ENCODE measurements at places on chromosomes 5 and 9. TPM values are rescaled to one million over a fixed set of nuclear protein-coding genes. Genes with fewer than 3 reads are reported as not detected.

- no peak overlapping the region for H3K4me3 ChIP-seq
- no peaks in the 10 kb centered on the region for H3K36me3 ChIP-seq
- H3K4me1 ChIP-seq, result peaks cover 13% of the 10 kb centered on the region
- H3K27me3 ChIP-seq, result no peaks in the 10 kb centered on the region
- no peak for DNase-seq
Measured at GRCh38 chr9:136441191-136441680, 1.6 kb upstream of the INPP5E start.

- H3K36me3 ChIP-seq, result no peaks in the 10 kb centered on the region
- H3K27me3 ChIP-seq, result no peaks in the 10 kb centered on the region
- H3K27ac ChIP-seq, result no peak overlapping the region
- no peak for DNase-seq
- no peaks in the 10 kb centered on the region for H3K4me1 ChIP-seq
- no peak overlapping the region for H3K4me3 ChIP-seq
Measured at GRCh38 chr5:157767689-157768088, 24.2 kb downstream of the LSM11 start.

DNA sequence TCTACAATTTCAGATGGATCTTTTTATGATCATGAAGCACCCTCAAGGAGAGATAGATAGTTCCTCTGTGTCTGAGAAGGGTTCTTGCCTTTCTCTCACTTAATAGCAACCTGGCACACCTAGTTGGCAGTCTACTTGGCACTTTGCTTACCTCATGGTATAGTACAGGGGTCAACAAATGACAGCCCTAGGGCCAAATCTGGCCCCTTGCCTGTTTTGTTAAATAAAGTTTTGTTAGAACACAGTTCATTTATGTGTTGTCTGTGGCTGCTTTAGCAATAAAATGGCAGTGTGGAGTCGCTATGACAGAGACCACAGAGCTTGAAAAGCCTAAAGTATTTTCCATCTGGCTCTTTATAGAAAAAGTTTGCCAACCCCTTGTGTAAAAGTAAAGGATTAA lies 119.3 kb upstream of the CPEB4 start:
- no peak overlapping the region for H3K4me3 ChIP-seq
- H3K27me3 ChIP-seq, result no peaks in the 10 kb centered on the region
- no peaks in the 10 kb centered on the region for H3K36me3 ChIP-seq
- H3K4me1 ChIP-seq, result peaks cover 3% of the 10 kb centered on the region

GRCh38 chr9:79952401-79952800 lies 380.6 kb downstream of the TLE4 start:
- no peak for DNase-seq
- no peak overlapping the region for H3K27ac ChIP-seq
- H3K4me3 ChIP-seq, result no peak overlapping the region
- no peaks in the 10 kb centered on the region for H3K4me1 ChIP-seq
- no peaks in the 10 kb centered on the region for H3K36me3 ChIP-seq
- no peaks in the 10 kb centered on the region for H3K27me3 ChIP-seq

DNA sequence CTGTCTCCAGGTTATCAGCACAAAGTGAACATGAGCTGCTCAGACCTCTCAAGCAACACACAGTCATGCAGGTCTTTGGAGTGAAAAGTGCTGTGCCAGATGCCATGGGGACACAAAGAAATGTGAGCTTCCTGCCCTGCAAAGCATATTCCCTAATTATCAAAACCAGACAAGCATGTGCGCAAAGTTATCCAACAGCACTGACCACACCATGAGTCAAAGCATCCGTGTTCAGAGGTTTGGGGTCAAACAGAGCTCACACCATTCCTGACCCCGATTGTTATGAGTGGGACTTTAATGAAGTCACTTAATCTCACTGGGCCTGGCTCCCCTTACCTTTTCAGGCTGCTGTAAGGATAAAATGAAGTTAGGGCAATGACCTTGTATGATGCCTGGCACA lies 138.5 kb downstream of the SLIT3 start:
- H3K27me3 ChIP-seq, result no peaks in the 10 kb centered on the region
- H3K36me3 ChIP-seq, result no peaks in the 10 kb centered on the region
- DNase-seq, result no peak
- H3K4me3 ChIP-seq, result no peak overlapping the region
- H3K4me1 ChIP-seq, result peaks cover 6% of the 10 kb centered on the region

GRCh38 chr5:39148983-39149534 lies 70.3 kb downstream of the FYB1 start:
- H3K4me1 ChIP-seq, result no peaks in the 10 kb centered on the region
- H3K4me3 ChIP-seq, result no peak overlapping the region
- no peak for DNase-seq

GRCh38 chr5:171405615-171406014 lies 13.8 kb upstream of the FGF18 start:
- no peak overlapping the region for H3K4me3 ChIP-seq
- H3K27ac ChIP-seq, result no peak overlapping the region
- no peaks in the 10 kb centered on the region for H3K4me1 ChIP-seq

GRCh38 chr5:59769041-59769360 lies 124.5 kb downstream of the PDE4D start:
- no peaks in the 10 kb centered on the region for H3K4me1 ChIP-seq
- DNase-seq, result no peak
- H3K36me3 ChIP-seq, result no peaks in the 10 kb centered on the region
- H3K27me3 ChIP-seq, result no peaks in the 10 kb centered on the region
- H3K4me3 ChIP-seq, result peak overlapping the region; percentile 46

- H3K4me3 ChIP-seq, result no peak overlapping the region
- no peaks in the 10 kb centered on the region for H3K27me3 ChIP-seq
- no peaks in the 10 kb centered on the region for H3K4me1 ChIP-seq
- DNase-seq, result no peak
- no peaks in the 10 kb centered on the region for H3K36me3 ChIP-seq
Measured at GRCh38 chr5:72937517-72938061, 18.3 kb upstream of the FCHO2 start.

The PTGER4 gene
- total RNA-seq, result 2.5 TPM

The KIF12 gene
- total RNA-seq, result 17.8 TPM

The SLC2A6 gene
- total RNA-seq, result 1.2 TPM
